Right hindlimb (tissue), 1 donor: ENCODE measurements at places on chromosomes 2 and 18.

- DNase-seq, result peak; percentile 76
Measured at GRCh38 chr18:51196811-51197660, 445 bp downstream of the MEX3C start.

- no peak for DNase-seq
Measured at GRCh38 chr2:221025398-221025797, 546.7 kb downstream of the EPHA4 start.

GRCh38 chr2:85542777-85543176, 3.8 kb downstream of the MAT2A start:
- DNase-seq, result no peak

- no peak for DNase-seq
Measured at GRCh38 chr2:187922846-187923245, 368.6 kb upstream of the TFPI start.

DNA sequence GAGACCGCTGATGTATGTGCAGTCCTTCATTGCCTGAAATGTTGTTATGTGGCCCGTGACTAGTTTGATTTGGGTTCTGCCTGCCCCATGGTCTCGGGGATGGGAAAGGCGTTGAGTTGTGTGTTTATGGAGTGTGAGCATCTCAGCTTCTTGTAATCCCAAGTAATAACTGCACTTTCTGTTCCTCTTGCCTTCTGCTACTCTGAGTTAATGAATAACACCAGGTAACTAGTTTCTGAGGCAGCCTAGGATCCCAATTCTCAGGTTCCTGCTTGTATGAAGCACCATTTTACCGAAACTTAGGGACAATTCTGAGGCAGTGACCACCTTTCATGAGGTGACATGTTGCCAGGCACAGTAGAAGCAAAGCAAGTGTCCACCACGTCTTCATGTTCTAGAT, 170.0 kb downstream of the ALK start:
- no peak for DNase-seq

- DNase-seq, result no peak
Measured at GRCh38 chr2:216850665-216851322, 9.1 kb downstream of the TNP1 start.

DNA sequence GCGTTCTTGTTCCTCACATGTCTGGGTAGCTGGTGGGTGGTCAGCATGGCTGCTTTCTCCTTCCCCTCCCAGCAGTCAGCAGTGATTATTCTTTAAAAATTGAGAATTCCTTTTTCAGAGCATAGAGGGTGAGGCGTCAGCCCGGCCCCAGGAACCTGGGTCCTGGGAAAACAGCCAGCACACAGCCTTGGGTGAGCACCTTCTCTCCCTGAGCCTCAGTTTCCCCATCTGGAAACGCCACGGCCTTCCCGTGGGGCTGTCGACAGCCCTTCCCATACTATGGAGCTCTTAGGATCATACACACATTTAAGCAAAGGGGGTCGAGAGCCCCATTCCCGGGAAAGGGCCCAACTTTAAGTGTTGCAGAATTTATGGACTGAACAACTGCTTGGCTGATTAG, 73.5 kb downstream of the SH3RF3 start:
- no peak for DNase-seq

GRCh38 chr2:39733070-39733674, 45.9 kb downstream of the THUMPD2 start:
- DNase-seq, result no peak

- DNase-seq, result peak; percentile 42
Measured at GRCh38 chr18:11259469-11260150, 110.2 kb upstream of the PIEZO2 start.

DNA sequence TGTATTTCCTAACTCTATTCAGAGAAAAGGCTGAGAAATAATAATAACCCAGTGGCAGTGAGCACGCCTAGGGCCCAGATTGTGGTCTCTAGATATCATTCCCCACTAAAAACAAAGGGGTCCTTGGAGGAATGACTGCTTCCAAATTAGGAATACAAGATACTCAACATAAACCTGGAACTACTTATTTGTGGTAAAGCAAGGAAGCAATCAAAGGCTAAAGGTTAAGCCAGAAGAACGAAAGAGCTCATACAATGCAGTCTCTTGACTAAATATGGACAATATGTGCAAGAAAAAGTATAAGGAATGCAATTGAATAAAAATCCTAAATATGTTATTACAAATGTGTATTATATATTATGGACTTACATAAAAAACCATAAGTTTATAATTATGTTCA, 253.5 kb upstream of the NRP2 start:
- DNase-seq, result no peak

GRCh38 chr18:10400534-10401307, 53.7 kb upstream of the APCDD1 start:
- no peak for DNase-seq

GRCh38 chr2:113712941-113713340, 43.5 kb downstream of the SLC35F5 start:
- no peak for DNase-seq
